WERI-Rb-1 (cell line): ENCODE measurements at places on chromosomes 4 and X.

- no peak for DNase-seq
Measured at GRCh38 chrX:130071611-130072344, 38.5 kb downstream of the ELF4 start.

DNA sequence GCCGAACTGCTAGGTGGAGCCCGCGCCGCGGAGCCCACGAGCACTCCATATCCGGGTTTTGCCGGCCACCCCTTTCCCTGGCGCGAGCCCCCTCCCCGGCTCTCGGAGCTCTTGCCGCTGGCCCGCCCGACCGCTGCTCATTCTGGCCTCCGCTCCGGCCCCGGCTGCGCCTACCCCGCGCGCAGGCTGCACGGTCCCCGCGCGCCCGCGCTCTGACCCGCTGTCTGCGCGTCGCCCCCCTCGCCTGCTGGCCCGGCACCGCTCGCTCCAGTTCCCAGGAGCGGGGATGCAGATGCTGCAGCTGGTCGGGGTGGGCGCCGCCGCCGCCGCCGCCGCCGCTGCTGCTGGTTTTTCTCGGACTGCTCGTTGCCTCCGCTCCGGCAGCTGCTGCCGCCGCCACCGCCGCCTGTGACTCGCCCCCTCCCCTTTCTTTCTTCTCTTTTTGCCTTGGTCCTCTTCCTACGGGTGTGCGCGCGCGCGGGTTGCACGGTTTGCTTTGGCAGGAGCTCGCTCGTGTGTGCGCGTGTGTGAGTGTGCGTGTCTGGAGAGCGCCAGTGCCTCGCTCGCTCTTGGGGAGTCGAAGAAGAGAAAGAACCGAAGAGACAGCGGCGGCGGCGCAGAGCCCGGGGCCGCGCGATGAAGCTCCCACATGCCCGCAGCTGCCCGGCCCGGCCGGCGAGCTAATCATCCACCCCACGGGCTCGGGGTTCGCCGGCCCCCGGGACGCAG, at the start of gene ADGRL3:
TSS of gene ADGRL3 (plus strand) at position 140 of the 729 bp plus-strand sequence.
- DNase-seq = peak; percentile 72

DNA sequence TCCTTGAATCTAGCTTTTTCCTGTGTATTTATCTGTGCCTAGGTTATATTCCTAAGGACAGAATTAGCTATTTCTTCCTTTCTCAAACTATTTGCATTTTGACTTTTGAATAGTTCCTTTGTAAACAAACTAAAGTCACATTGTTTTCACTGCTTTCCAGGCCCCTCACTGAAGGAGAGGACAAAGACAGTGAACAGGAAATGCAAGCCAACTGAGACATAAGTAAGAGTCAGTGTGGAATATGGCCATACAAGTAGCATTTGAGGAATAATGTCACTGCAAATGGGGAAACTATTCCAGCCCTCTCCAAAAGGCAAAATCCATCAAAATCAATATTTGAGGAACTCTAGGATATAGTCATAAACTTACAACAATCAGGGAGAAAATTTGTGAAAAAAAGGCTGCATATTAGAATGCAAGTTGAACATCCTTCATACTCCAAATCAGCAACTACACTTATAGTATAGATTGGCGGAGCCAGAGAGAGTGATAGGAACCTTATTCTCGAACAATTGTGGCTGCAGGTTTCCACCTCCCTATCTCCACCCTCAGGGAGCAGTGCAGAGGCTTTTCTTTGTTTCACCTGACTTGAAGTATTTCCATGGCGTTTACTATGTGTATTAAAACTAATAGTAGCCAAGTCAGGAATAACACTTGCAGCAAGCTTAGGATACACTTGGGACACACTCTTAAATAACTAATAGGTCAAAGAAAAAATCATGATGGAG, 1110.4 kb upstream of the ADGRL3 start:
- DNase-seq = no peak

- DNase-seq = no peak
Measured at GRCh38 chr4:122783301-122784215, 43.1 kb upstream of the FGF2 start.

DNA sequence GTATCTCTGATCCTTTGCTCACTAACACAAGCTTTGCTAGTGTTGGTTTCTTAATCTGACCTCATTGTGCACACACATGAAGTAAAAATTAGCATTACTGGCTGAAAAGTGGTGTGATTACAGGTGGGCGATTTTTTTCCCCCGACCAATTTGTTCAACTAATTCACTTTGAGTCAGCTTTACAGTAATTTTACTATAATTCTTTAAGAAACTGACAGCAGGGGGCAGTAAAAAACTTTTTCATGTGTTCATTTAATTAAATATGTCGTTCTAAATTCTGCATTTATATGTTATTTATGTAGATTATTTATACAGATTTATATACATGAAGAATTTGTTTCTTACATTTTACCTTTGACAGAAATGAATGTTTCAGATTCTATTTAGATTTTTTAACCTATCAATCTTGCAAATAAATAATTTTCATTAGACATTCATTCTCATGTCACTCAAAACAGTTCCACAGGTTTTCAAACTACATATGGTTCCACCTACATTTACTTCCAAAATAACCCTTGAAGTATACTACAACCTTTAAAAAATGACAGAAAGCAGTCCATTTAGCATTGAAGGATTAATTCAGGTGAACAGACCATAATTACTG, 17.5 kb downstream of the PALLD start:
- no peak for DNase-seq

GRCh38 chrX:119887721-119888425, 7.8 kb upstream of the AKAP14 start:
- peak; percentile 88 for DNase-seq

DNA sequence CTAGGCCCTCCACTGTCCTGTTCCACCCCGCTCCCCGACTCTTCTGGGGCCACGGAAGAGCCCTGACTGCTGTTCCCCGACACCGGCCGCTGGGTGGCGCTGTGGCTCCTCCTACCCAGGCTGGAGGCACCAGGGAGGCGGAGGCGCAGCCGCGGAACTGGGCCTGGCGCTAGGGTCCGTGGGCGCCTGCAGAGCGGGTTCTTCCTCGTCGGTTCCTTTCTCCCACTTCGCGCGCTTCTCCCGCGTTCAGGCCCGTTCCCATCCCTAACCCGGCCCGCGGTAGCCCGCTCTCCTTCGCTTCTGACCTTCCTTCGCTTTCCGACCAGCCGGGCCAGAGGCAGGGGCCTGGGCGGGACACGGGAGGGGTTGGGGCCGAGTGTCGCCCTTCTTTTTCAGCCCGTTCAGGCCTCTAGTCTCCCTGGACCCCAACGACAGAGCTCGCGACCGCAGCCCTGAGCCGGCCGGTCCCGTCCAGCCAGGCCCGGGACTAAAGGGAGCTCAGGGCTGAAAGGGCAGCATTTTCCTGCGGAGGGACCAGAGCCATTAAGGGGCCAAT, 34.3 kb downstream of the NALF2 start:
- DNase-seq = peak; percentile 77

GRCh38 chr4:125091-125771, 930 bp downstream of the ZNF718 start:
- peak; percentile 68 for DNase-seq

GRCh38 chr4:70559211-70559830, 32.7 kb upstream of the AMBN start:
- peak; percentile 61 for DNase-seq

DNA sequence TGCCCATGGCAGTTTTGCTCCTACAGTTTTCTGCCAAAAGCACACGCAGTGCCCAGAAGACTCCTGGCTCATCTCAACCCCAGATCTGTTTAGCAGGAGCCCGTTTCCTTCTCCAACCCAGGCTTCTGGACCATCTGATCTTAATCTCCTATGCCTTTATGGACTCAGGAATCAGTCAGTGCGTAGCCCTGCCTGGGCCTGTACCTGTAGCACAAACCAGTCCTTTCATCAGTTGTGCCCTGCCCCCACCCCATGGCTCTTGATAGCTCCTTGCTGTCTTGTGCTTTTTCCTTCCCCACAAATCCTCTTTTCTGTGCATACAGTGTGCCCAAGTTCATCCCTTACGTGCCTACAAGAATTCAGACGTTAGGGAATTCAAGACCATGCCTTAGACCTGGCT, 1.5 kb downstream of the ZNF718 start:
- peak; percentile 18 for DNase-seq

- no peak for DNase-seq
Measured at GRCh38 chr4:70110917-70111316, 43.1 kb upstream of the PRR27 start.

DNA sequence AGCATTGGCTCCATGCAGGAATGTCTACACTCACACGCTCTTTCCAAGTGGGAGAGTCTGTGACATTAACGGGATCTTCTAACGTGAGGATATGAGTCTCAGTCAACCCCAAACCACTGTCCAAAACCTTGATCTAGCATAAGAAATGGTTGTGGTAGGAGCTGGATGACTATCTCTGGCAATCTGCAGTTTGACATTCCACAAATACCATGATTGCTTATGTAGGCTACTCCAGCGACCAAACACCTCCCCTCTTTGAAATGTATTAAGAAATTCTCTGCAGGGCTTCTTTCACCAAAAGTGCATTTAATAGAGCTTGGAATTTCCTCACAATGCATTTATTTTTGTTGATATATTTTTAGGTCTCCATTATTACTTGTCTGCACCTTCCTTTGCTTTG, 14.1 kb upstream of the STX18 start:
- DNase-seq = no peak

- no peak for DNase-seq
Measured at GRCh38 chr4:75718529-75718928, 5.8 kb upstream of the USO1 start.

- DNase-seq = no peak
Measured at GRCh38 chr4:42268824-42269223, 116.4 kb upstream of the BEND4 start.

DNA sequence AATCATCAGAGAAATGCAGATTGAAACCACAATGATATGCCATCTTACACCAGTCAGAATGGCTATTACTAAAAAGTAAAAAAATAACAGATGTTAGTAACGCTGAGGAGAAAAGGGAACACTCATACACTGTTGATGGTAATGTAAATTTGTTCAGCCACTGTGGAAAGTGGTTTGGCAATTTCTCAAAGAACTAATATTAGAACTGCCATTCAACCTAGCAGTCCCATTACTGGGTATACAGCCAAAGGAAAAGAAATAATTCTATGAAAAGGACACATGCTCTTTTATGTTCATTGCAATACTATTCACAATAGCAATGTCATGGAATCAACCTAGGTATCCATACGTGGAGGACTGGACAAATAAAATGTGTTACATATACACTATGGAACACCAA, 566.3 kb downstream of the STPG2 start:
- DNase-seq = no peak

- DNase-seq = no peak
Measured at GRCh38 chr4:175469514-175469913, 342.6 kb downstream of the GPM6A start.

DNA sequence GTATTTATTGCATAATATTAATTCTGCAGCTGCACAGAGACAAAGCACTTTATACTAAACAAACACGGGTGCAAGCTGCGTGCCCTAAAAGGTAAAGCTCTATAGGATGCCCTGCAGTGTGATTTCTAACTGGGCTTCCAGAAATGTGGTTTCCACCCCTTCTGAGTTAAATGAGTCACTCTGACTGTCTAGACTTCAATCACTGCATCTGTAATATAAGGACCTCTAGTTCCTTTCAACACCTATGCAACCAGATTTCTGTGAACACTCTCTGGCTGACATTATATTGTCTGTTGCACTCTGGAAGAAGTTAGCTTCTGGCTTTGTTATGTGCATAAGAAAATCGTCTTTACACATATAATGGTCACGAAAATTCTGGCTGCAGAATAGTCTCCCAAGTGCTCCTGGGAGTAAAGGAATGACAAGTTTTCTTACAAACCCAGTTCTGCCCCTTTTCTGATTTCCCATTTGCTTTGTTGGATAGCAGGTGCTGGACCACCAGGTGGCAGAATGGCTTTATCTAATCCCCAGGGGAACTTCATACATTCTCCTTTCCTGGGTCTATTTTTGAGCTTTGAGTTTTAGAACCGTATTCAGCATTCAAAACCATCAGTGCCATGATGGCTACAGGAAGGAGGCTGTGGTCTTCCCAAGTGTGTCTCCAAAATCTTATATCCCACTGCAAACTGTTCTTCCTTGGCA, 842.2 kb downstream of the STIM2 start:
- peak; percentile 32 for DNase-seq

GRCh38 chr4:22597471-22597870, 81.6 kb upstream of the ADGRA3 start:
- no peak for DNase-seq

- DNase-seq = no peak
Measured at GRCh38 chr4:98967786-98968329, 27.7 kb upstream of the METAP1 start.

DNA sequence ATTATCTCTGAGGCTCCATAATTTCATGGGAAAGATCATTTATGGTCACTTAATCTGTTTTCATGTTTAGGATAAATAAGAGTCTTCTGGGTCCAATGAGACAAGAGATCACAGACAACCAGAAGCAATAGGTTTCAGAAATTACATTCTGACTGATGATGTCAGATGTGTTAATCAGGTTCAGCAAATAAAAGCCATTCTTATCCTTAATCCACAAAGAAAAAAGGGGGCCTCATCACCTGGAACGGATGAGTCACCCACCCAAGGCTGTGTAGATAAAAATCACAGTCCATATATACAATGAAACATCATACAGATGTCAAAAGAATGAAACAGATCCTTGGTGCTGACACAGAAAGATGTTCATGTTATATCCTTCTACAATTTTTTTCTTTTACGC, 36.6 kb downstream of the SYTL4 start:
- peak; percentile 20 for DNase-seq

DNA sequence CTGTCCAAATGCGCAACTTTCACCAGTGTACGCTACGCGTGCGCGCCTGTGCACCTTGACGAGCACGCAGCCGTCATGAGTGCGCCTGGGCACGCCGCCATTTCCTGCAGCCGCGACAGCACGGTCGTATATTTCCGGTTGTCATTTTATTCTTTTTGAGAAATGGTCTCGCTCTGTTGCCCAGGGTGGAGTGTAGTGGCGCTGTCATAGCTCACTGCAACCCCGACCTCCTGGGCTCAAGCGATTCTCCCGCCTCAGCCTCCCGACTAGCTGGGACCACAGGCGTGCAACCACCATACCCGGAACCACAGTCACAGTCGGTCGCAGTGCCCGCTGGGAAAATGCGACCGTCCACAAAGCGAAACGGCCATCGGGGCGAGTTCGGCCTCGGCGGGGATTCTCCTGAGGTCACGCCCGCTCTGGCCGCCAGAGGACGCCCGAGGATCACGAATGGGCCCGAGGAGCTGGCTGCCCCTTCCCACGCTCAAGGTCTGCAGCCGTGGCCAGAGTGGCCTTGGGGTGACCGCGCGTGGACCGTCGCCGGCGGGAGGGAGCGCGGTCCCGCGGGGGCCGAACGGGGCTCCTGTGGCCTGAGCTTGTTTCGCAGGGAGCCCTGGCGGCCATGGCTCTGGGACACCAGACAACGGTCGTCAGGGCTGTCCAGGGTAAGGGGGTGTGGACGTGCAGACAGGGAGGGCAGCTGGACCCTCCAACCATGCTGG, 23.7 kb upstream of the PNMA3 start:
- DNase-seq = peak; percentile 77
